ENCODE measurements at places on chromosomes 2 and 18.

- DNase-seq: no peak
These were observed 61.6 kb downstream of the MYT1L start for GRCh38 chr2:2269426-2269825.

DNA sequence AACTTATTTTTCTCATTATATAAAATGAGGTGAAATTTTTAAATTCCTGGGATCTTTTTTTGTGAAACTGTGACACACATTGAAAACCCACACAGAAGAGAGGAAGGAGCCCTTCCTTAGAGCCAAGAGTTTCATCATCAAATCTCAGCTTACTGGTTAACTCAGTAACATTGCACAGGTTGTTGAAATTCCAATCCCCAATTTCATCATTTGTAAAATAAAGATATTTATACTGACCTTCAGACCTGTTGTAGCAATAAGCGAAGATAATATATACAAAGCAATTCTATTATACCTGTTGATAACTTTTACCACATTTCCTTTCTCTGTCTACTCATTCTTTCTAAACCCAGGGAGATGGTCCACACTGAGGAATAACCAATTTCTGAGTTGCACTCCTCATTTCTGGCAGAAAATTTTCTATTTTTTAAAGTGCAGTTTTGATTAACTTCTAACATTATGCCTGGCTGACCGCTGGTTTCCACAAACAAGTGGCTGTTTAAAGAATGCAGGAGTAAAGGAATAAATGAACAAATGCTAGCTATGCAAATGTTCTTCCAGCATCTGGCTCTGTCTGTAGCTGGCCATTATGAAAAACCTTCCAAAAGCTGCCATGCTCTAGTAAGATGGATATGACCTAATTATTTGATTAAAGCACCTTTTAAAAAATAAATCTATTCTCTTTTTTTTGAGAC is 105.7 kb upstream of the LINC00305 start:
- no peak for DNase-seq

DNA sequence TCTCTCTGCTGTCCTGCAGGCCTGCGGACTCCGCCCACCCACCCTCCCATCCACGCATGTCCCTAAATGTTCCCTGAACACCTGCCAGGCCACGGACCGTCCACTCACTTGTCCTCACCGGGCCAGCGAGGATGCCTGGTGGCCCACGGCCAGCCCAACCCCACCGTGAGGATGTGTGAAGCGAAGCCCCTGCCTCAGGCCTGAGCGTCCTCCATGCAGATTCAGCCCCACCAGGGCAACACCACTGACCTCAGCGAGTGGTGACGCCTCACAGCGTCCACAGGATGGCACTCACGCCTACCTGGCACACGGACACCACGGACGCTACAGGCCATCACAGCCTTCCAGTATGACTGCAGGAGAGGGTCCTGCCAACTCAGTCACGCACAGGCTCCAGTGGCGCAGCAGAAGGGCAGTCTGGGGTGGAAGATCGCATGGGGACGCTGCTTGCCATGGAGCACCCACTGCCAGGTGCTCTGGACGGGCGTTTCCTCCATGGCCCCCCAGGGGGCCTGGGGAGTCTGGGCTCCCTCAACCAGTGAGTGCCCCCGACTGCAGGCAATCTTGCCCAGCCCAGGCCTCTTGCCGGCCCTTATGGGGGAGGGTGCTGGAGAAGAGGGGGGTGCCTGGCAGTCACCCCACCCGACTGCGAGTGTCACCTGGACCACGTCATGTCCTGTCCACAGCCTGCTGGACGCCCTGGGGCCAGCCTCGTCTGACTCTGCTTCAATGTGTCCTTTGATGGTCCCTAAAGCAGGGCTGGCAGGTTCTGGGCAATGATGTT is 25.4 kb downstream of the HDAC4 start:
- DNase-seq: no peak

GRCh38 chr2:70030724-70031420 is 56.4 kb upstream of the PCBP1 start:
- DNase-seq: no peak

GRCh38 chr2:12675352-12675795 is 41.4 kb upstream of the TRIB2 start:
- DNase-seq: no peak

GRCh38 chr18:43671431-43671830 is 394.1 kb upstream of the SYT4 start:
- peak; percentile 55 for DNase-seq

- no peak for DNase-seq
These were observed 233.4 kb upstream of the SIX3 start for GRCh38 chr2:44707945-44708660.

Data from HFF-Myc (cell line).